ENCODE measurements at places on chromosomes 7 and 10. TPM values are rescaled to one million over a fixed set of nuclear protein-coding genes. Genes with fewer than 3 reads are reported as not detected.

- no peak for ATAC-seq
Measured at GRCh38 chr7:33193308-33193864, 64.0 kb downstream of the BBS9 start.

The ABI1 gene
- total RNA-seq: 22.4 TPM

- no peak for ATAC-seq
Measured at GRCh38 chr7:26378016-26378415, 86.4 kb downstream of the SNX10 start.

DNA sequence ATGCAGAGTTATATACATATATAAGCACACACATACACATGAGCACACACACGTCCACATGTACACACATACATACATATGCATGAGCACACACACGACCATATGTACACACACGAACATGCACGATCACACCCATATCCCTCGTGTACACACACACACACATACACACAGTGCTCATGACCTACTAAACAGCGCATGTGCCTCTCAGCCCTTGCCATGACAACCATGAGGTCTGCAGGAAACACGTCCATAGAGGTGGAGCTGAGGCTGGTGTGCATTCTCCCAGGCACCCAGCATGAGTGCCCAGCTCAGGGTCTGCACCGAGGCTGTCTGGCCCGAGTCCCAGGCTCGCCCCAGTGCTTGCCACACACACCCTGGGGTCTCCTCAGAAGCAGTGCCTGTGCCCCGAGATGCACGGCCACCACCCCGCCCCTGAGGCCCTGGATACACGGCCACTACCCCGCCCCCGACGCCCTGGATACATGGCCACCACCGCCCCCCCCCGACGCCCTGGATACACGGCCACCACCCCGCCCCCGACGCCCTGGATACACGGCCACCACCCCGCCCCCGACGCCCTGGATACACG, 529.6 kb downstream of the DNAJB6 start:
- ATAC-seq: no peak

GRCh38 chr10:3468919-3469638, 296.5 kb upstream of the PITRM1 start:
- peak; percentile 26 for ATAC-seq

The DUS4L gene
- 7.7 TPM for total RNA-seq

The SLC26A3 gene
- not detected for total RNA-seq
